ENCODE measurements at places on chromosomes 1 and 21.

- no peak for DNase-seq
Measured at GRCh38 chr1:225651872-225652728, 823 bp downstream of the ENAH start.

- DNase-seq = peak; percentile 22
Measured at GRCh38 chr1:112674986-112675727, 698 bp downstream of the MOV10 start.

GRCh38 chr1:96722161-96722922 is 758 bp downstream of the PTBP2 start:
- DNase-seq = peak; percentile 26

DNA sequence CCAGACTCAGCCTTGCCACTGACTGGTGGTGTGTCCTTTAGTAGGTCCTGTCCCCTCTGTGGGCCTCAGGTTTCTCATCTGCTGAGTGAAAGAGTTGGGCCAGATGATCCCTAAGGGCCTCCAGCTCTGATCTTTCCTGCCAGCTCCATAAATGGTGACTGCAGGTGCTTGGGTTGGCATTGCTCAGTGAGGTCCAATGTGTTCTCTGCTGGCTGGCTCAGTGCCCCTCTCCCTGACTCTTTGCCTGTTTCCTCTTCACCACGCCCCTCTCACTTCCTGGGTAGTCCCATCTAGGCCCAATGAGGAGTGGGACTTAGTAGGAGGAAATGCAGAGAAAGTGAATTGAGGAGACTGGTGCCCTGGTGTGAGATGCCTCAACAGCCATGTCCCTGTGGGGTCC is 36.6 kb downstream of the UBE2T start:
- DNase-seq = no peak

GRCh38 chr1:248000169-248000568 is 13.3 kb upstream of the OR2L5 start:
- no peak for DNase-seq

DNA sequence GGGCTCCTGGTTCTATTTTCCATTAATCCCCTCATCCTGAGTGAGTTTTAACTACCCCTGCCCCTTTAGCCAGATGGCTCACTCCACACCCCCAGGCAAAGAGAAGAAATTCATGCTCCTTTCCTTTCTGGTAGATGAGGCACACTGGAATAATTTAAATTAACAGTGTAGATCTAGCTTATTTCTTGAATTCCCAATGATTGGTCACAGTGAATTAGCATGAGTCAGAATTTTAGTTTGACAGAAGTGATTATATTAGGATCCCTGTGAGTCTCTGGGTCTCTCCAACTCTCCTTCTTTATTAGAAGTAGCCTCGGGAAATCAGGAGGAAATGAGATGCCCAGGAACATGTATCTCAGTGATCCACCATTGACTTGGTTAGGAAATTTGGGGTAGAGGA is 103.1 kb upstream of the KAZN start:
- no peak for DNase-seq

GRCh38 chr1:219000631-219001030 is 173.0 kb upstream of the LYPLAL1 start:
- no peak for DNase-seq

GRCh38 chr21:27382404-27382803 is 415.5 kb upstream of the ADAMTS5 start:
- DNase-seq = no peak

- DNase-seq = no peak
Measured at GRCh38 chr1:187342495-187342894, 513.7 kb downstream of the PLA2G4A start.

DNA sequence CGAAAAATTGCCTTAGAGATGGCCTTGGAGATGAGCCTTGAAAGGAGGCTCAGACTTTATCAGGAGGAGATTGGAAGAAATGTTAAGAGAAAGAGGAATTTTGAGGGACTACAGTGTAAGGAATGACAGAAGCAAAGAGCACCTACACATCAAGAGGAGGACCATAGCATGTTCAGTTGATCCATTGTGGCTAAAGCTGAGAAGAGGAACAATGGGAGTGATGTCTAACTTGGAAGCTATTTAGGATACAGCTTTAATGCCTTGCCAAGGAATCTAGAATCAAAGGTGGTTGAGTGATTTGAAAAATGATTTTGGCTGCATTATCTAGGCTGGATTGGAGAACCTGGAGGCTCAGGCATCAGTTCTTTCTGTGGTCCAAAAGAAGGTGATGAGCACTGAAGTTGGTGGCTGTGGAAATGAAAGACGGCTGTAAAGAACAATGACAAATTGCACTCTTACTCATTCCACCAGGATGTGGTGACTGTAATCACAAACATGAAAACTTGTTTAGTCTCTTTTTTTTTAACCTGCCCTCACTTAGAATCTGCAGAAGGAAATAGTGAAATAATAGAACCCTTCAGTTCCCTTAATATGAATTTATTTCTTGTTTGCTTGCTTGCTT is 11.3 kb downstream of the FAM20B start:
- peak; percentile 4 for DNase-seq

DNA sequence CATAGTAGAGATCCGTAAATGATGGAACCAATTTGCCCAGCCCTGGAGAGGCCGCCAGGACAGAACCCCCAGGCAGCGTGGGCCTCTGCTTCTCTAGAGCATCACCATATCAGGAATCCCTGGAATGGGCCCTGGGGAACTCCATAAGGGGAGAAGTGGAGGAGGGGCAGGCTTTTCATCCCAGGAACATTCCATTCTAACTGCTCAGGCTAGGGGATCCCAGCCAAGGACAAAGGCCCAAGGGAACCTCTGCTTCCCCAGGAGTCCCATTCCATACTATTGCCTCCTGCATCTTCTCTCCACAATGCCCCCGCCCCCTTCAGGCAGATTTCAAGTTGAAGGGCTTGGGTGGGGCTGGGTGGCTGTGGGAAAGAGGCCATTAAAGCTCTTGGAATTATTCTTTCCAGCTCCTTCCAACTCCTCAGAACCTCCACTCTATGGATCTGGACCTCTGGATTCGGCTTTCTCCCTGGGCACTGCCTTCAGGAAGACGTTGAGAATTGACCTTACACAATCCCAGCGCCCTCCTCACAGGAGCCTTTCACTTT is 6.0 kb downstream of the TRNP1 start:
- no peak for DNase-seq

- no peak for DNase-seq
Measured at GRCh38 chr1:78408810-78409209, 82.0 kb upstream of the PTGFR start.

DNA sequence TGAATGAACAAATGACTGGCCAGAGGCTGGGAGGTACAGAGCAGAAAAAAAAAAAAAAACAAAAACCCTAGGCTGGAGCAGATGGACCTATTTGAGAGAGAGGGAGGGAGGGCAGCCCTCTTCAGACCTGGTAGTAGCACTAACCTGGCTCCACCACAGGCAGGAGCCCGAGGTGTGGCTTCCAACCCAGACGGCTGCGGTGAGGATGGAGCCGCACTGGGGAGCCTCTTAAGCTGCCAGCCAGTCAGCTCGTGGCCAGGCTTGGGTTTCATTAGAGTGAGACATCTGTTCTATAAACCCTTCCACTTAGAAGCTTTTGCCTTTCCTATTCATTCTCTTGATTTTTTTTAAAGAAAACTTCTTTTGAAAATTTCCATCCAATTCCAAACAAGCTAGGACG is 16.8 kb downstream of the LGR6 start:
- no peak for DNase-seq

DNA sequence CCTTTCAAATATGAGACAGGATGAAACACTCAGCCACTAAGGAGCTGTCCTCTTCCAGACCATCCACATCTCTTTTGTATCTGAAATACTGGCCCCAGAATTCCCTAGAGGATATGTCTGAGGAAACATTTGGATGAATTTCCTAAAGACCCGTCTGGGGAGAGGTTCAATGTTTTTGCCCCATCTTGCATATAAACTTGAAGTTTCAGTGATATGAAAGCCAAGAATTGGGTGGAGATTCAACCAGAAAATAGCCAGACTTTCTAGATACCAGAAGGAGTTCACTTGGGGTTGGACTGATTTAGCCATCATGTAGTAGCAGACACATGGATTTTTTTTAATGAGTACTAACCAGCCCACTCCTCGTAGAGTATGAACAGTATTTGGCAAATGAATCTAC is 182.0 kb downstream of the PLPP3 start:
- DNase-seq = no peak

DNA sequence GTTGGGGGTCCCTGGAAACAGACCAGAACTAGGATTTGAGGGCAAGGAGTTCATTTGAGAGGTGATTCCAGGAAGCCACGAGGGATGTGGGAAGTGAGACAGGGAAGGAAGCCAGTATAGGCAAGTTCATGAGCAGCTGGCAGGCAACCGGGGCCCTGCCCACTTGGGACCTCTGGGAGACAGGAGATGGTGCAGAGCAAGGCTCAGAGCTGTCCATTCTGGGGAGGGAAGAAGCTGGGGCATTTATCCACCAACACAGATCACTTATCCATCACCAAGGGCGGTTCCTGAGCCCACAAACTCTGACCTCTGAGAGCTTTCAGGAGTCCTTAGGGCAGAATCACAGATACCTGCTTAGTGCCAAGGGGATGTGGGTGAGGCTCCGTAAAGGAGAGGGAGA is 16.8 kb downstream of the EDN2 start:
- DNase-seq = no peak

- DNase-seq = no peak
Measured at GRCh38 chr1:164953098-164953497, 394.1 kb downstream of the PBX1 start.

DNA sequence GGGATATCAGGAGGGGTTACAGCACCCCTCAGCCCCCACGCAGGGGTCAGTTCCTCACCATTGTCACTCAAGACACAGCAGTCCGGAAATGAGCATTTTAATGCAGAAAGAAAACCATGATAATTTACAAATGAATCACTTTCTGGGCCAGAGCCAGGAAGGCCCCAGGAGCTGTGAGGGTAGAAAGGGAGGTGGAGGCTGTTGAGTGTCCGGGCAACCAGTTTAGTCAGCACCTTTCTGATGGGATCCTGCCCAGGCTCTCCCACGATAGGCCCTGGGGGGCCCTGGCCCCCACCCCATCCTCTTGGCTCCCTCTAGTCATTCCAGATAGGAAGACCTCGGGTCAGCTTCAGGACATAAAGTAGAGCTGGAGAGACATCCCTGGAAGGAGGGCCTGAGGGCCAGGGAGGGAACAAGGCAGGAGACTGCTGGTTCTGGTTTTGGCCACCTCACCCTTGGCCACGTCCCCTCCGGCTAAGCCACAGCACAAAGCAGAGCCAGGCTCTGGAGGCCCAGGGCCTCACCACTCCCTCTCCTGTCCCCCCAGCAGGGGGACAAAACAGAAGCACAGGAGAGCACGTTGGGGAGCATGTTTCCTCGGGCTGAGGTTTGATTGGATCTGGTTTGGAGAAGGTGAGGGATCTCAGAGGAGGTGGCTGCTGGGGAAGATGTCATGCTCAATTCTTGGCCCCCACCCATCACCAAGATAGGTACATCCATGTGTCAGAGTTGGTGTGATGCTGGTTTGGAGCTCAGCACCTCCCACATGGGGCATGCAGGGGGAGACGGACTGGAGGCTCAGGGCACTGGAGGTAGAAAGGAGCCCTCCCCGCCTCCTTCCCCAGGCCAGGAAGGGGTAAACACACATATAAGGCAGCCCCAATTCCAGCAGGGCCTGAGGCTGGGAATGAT is 20.6 kb downstream of the ETNK2 start:
- no peak for DNase-seq

GRCh38 chr1:162069334-162070093 is at the start of gene NOS1AP:
NOS1AP (plus strand) TSS chr1:162069691; CDS start chr1:162070178, 487 bp downstream.
- peak; percentile 72 for DNase-seq

DNA sequence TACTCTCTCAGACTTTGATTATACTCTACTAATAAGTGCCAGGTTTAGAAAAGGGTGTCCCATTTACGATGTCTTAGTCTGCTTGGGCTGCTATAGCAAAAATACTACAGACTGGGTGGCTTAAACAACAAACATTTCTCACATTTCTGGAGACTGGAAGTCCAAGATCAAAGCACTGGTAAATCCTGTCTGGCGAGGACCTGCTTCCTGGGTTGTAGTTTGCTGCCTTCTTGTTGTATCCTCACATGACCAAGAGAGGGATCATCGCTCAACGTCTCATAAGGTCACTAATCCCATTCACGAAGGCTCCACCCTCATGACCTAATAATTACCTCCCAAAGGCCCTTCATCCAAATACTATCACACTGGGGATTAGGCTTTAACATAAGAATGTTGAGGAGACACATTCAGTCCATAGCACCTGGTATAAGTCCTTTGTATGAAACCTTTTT is 12.0 kb downstream of the PRDX6 start:
- no peak for DNase-seq

- DNase-seq = no peak
Measured at GRCh38 chr1:243336163-243336562, 80.3 kb downstream of the SDCCAG8 start.

DNA sequence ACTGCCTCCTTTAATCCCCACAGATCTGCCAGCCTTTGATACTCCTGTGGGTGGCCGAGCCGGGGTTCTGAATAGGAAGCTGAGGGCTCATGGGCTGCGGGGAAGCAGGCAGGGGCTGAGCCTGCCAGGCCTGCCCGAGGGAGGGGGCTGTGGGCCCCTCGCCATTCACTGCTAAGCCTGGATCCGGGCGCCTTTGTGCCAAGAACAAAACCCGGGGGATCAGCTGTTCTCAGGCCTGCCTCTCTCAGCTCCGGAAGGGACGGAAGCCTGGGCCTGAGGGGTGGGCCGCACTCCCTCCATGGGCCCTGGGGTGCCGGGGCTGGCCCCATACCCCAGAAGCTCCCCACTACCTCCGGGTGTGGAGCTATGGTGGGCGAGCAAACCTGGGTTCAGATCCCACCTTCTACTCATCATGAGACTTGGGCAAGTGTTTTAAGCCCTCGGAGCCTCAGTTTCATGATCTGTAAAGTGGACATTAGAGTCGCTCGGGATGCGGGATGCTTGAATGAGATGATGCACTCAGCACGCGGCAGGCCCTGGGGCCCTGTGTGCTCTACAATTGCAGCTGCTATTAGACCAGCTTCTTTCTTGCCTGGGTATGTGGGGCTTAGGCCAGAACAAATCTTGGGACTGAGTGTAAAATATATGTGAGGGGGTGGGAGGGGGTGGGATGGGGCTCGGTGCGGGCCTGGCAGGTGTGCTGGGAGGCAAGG is 19.2 kb upstream of the EPHA2 start:
- DNase-seq = no peak

DNA sequence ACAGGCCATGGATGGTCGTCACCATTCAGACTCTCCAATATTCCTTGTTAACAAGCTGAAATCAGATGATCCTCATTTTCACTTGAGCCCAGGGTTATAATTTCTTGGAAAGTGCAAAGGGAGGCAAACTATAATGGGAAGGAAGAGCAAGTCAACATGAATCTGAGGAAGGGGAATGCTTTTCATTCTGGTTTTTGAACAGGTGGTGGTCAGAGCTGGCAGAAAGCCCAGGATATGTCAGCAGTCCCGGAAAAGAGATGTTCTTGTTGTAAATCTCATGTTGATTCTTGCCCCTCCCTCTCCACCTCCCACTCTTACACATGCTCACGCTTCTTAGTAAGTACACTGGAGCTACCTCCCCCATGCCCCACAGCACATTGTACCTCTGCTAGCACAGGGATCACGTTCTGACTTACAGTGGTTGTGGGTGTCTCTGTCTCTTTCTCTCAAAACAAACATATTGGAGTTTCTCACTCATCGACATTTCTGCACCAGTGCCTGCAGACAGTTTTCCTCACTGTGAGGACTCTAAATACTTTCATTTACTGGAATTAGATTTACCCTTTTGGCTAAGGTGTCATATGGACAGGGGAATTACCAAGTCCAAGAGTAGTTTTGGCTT is 77.6 kb downstream of the XCL2 start:
- DNase-seq = peak; percentile 15

Measured in activated CD4-positive, alpha-beta T cell treated with anti-CD3 and anti-CD28 coated beads for 24 hours (primary cell).